ENCODE measurements at places on chromosomes 13 and 19.

DNA sequence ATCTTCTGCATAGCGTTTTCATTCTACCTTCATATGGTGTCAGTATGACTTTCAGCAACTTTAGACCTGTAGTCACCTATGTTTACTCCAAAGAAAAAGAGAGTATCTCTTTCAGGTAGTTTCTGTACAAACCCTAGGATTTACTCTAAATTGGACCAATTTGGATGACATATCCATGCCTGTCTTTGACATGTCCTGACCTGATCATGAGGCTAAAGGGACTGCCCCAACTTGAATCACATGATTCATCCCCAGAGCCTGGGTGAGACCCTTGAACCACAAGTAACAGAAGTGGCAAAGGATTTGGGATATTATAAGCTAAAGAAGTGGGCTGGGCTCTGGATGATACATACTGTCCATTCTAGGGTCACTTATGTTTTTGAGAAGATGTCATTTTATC is 124.5 kb upstream of the CSNK1A1L start:
- peak; percentile 50 for DNase-seq

- DNase-seq: no peak
Observed at GRCh38 chr13:39389013-39389412, 214.0 kb downstream of the LHFPL6 start.

GRCh38 chr13:80399340-80400163 is 58.6 kb upstream of the SPRY2 start:
- DNase-seq: peak; percentile 89

GRCh38 chr19:50173127-50173526 is 10.0 kb upstream of the IZUMO2 start:
- DNase-seq: no peak

DNA sequence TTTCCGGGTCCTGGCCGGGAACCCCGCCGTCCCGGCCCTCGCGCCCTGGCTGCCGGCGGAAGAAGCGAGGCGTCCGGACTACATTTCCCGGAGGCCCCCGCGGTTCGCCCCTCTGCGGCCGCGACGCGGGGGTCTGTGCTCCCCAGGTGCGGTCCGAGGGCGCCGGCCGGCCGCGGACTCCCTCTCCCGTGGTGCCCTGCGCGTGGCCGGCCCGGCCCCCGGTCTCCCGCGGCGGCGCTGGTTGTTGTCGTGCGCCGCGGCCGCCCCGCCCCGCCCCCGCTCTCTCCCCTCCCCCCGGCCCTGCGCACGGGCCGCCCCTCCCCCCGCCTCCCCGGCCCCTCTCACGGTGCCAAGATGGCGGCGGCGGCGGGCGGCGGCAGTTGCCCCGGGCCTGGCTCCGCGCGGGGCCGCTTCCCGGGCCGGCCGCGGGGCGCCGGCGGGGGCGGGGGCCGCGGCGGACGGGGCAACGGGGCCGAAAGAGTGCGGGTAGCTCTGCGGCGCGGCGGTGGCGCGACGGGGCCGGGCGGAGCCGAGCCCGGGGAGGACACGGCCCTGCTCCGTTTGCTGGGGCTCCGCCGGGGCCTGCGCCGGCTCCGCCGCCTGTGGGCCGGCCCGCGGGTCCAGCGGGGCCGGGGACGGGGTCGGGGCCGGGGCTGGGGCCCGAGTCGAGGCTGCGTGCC is at the start of gene KMT2B:
Gene KMT2B, plus strand, starts transcription at position 339 of the 680 bp plus-strand sequence. Its CDS starts 16 bp downstream, at position 355.
- DNase-seq: no peak

- no peak for DNase-seq
Observed at GRCh38 chr19:2288818-2289713, 7.1 kb upstream of the PEAK3 start.

DNA sequence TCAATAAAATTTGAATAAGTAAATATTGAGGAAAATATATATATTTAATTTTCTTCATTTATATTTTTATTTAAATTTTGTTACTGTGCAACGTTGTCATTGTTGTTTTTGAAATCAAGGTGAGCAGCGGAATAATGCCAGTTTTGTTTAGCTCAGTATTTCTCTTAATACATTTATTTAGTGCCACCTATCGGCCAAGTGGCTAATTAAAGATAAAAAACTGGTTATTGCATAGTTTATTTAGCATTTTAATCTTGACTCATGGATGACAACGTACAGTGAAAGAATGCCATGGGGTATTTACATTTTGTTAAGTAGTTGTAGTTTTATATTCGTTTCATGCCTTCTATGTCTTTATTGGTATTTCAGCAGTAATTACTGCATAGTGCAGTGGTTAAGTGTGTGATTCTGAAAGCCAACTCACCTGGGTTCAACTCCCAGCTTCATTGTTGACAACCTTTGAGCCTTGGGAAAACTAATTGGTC is 265.9 kb downstream of the MYO16 start:
- peak; percentile 83 for DNase-seq

GRCh38 chr19:2239771-2240770 is 3.4 kb downstream of the SF3A2 start:
- no peak for DNase-seq

- DNase-seq: no peak
Observed at GRCh38 chr19:14428882-14429416, 4.2 kb upstream of the PKN1 start.

GRCh38 chr13:112259511-112259910 is 116.6 kb upstream of the SPACA7 start:
- DNase-seq: no peak

- DNase-seq: no peak
Observed at GRCh38 chr13:77896977-77897376, 21.7 kb downstream of the EDNRB start.

DNA sequence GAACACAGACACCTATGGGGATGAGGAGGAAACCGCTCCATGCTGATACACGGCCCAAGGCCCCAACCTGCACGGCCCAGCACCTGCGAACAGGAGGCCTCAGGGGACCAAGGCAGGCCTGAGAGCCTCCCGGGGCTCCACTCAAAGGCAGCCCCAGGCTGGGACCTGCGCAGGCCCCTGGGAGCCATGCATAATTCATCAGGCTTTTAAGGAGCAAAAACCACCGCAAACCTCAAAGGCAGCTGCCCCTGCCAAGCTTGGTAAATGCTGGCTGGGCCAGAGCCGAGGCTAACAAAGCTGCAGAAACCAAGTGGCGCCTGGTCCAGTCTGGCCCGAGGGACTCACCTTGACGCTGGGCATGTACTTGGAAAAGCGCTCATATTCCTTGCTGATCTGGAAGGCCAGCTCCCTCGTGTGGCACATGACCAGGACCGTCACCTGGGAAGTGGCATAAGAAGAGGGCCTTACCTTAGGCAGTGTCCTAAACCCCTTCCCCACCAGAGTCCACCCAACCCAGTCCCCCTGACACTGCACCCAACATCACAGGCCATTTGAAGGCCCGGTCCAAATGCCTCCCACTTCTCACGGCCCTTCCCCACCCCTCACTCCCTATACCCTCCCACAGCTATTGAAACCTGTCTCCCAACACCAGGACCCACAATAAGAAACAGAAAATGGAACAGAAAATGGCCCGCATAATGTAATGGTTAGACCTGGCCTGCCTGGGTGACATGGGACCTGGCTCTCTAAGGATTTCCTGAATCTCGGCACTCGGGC is 7.8 kb downstream of the DDX39A start:
- DNase-seq: no peak

- DNase-seq: no peak
Observed at GRCh38 chr19:1854039-1854541, 5.8 kb upstream of the REXO1 start.

GRCh38 chr13:29756506-29756905 is 93.9 kb downstream of the UBL3 start:
- no peak for DNase-seq

DNA sequence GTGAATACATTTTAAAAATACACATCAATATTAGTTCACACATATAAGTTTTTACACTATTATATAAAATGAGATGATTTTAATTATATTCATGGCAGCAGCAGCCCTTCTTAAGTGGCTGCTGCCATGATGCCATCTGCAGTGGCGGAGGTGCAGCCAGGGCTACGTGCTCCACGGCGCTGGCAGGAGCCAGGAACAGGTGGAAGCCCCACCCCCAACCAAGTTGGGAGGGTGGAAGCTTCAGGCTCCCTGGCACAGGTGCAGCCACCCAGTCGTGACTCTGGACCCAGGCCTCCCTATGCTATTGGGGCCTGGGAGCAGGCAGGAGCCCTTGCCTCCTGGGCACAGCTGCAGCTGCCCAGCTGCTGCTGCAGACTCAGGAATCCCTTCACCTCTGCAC is 646.9 kb upstream of the PCDH9 start:
- DNase-seq: no peak

Measured in bronchial epithelial cell (primary cell).